ENCODE measurements at places on chromosomes 1 and 21.

DNA sequence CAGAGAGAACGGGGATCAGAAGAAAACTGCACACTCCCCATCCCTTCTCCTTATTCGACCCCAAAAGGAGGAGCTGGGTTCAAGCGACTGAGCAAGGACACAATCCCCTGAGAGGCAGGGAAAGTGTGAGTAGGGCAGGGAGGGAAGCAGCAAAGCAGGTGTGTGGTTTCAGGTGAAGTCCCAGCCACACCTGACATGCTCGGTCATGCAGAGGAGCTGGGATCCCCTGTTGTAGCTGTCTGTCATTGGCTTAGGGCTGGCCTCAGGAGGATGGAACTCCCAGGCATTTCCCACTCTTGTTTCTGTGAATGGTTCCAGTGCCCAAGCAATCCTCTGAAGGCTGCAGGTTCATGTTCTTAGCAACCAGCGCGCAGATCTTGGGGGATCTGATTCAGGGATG is 150.7 kb downstream of the DSCAM start:
- no peak for DNase-seq

DNA sequence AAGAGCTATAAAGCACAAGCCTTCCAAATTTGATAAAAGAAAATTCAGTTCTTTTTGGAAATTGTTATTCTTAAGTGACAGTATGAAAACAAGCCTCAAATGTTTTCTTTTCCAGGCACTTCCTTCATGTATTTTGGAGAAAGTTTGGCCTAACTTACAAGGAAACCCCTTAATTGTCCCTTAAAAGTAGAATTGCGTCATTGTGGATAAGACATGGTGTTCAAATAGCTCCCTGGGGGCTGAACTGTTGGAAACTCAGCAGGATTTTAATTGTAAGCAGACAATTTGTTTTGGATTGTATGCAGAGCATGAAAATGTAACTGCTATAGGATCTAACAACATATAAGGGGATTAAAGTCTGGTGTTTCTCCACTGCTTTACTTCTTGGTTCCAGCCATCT is 35.4 kb upstream of the FGGY start:
- DNase-seq = no peak

- DNase-seq = no peak
Measured at GRCh38 chr1:78726686-78727085, 77.1 kb downstream of the IFI44 start.

DNA sequence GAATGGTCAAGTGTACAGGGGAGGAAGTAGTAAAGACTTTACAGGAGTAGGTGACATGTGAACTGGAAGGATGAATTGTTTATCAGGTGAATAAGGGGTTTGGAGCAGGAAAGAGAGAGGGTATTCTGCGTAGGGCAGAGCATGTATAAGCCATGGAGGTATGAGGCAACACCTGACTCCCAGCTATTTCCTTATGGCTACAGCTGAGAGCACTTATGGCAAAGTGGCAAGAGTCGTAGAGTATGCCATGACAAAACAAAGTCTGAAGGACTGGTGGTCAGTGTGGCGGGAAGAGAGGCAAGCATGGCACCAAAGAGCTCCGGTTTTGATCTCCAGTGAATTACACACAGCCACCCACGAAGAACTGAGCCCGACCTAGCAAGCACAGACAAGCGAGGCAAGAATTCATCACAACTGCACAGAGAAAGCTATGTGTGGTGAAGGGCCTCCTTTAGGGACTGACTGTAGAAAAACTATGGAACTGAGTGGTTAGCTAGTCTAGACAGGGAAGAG is 9.0 kb upstream of the ELOVL1 start:
- no peak for DNase-seq

- DNase-seq = no peak
Measured at GRCh38 chr1:159867664-159868026, 5.2 kb upstream of the VSIG8 start.

GRCh38 chr1:2098301-2098698 is 48.1 kb downstream of the PRKCZ start:
- no peak for DNase-seq

DNA sequence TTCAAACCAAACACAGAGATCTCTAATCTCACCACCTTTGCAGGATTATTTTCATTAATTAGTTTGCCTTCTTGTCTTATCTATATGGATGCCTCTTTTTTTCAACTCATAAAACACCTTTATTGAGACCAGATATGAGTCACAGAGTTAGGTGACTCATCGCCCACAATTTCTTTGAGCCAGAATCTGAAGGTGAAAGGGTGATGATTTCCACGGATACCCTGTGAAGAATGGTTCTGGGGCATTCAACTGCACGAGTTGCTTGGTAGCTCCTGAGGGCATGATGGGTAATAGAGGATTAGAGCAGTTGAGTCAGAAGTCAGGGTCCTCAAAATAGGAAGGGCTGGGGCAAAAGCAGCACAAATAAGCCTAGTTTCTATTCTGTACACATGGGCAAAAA is 128.2 kb downstream of the TBX19 start:
- DNase-seq = no peak

Measured in activated T-cell treated with anti-CD3 and anti-CD28 coated beads, Interleukin-2, amount 50 U/mL, for 1 hour (primary cell).